Right renal pelvis (tissue), 4 donors: ENCODE measurements at places on chromosomes 13 and 19.

- DNase-seq = no peak
Observed at GRCh38 chr19:18879579-18880373, 16.2 kb downstream of the CERS1 start.

GRCh38 chr19:56670401-56670960, 1.1 kb downstream of the ZNF835 start:
- no peak for DNase-seq

DNA sequence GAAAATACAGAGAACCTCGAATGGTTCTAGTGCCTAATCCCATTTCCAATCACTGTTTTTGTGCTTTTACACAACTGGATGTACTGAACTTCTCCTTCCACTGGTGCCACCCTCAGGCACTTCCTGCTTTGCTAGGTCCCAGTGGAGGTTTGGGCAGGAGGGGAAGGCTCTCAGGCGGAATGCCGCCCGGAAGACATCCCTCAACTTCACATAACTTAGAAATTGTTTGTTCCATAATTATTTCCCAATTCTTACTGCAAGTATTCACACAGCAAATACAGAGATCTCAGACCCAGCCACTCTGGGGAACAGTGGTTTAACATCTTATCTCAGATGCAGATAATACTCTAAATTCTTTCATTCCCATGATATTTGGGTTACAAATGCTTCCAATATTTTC, 195.7 kb upstream of the IPO5 start:
- DNase-seq = no peak

GRCh38 chr13:71291842-71292146, 575.2 kb downstream of the DACH1 start:
- DNase-seq = no peak

- DNase-seq = no peak
Observed at GRCh38 chr13:61900033-61900432, 484.4 kb upstream of the PCDH20 start.

DNA sequence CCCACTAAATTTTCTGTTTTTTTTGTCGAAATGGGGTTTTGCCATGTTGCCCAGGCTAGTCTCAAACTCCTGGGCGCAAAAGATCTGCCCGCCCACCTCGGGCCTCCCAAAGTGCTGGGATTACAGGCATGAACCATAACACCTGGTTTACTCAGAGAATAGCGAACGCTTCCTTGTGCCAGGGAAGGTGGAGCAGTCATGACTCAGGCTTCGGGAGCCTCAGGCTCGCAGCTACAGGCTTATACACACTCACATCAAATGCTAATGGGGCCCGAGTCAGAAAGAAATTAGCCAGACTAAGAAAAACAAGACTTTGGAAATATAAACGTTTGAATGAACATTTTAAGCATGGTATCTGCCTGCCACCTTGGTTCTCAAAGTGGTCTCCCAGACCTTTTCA, 11.0 kb upstream of the TPT1 start:
- no peak for DNase-seq
